T-helper 9 cell (primary cell): ENCODE measurements at places on chromosomes 7 and 10.

DNA sequence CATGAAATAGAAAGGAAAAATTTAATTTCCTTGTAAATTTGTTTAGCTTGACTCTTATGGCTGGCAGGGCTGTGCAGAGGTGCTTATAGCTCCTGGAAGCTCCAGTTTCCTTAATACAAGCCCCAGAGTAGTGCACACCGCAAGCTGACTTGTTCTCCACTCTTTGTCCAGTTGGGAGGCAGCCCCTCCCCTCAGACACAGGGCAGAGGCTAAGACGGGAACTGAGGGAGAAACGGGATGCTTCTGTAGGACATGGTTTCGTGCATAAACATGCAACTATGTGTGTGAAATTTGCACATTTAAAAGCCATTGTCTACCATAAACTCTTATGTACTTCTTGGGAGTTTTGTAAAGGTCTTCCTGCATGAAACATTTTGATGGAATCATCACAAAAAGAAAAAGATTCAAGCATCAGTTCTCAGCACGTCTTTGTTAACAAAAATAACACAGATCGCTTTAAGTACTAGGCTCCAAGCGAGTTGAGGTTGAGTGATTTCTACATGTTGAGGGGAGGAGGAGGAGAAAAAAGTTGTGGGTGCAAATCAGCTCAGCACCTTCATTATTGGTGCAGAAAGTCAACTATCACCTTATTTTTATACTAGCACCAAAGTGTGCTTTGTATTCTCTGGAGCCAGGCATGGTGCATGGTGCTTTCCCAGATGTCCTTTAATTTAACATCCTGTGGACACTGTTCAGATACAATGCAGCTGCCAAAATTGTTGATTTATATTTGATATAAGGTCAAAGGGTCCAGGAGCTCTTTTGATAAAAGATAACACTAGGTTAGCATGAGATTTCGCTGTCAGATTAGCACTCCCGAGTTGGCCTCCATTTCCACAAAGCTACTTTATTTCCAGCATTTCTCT is 124.5 kb downstream of the CHN2 start:
- no peak for DNase-seq

DNA sequence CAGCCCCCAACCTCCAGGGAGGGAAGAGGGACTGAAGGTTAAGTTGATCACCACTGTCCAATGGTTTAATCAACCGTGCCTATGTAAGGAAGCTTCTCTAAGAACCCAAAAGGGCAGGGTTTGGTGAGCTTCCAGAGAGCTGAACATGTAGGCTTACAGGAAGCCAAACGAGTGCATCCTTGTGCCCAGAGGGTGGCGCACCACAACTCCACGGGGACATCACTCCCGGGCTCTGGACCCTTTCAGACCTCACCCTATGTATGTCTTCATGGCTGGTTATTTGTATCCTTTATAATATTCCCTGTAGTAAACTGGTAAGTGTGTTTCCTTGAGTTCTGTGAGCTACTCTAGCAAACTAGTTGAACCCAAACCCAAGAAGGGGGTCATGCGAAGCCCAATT is 11.5 kb upstream of the NFKB2 start:
- no peak for DNase-seq

DNA sequence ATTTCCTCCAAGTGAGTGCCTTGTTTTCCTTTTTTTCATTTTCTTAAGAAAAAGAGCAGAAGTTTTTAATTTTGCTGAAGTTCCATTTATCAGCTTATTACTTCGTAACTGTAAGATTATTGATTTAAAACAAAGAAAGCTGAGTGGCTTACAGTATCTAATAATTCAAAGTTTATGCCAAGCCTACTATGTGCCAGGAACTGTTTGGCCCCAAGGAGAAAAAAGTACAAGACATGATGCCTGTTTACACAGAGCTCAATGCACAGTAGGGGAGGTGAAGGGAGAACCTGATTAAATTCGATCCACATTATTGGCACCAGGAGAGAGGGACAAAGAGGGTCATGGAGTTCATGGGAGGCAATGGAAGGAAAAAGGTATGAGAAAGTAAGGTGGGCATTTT is 419.3 kb upstream of the ZMIZ1 start:
- no peak for DNase-seq

DNA sequence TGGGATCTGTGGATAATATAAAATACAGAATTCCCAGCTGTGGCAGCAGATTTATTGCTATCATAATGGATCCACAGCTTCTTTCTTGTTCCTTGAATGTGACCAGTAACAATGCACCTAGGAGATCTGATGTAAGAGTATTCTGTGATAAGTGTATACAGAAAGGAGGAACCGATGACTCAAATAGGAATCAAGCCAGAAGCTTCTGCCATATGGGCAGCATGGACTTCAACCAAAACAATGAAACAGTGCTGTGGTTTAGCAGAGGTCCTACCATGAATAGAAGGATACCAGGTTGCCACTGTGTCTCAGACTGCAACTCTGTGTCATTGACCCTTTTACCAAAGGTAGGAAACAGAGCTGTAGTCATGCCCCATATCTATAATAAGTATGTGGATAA is 81.8 kb downstream of the PTPRZ1 start:
- no peak for DNase-seq

DNA sequence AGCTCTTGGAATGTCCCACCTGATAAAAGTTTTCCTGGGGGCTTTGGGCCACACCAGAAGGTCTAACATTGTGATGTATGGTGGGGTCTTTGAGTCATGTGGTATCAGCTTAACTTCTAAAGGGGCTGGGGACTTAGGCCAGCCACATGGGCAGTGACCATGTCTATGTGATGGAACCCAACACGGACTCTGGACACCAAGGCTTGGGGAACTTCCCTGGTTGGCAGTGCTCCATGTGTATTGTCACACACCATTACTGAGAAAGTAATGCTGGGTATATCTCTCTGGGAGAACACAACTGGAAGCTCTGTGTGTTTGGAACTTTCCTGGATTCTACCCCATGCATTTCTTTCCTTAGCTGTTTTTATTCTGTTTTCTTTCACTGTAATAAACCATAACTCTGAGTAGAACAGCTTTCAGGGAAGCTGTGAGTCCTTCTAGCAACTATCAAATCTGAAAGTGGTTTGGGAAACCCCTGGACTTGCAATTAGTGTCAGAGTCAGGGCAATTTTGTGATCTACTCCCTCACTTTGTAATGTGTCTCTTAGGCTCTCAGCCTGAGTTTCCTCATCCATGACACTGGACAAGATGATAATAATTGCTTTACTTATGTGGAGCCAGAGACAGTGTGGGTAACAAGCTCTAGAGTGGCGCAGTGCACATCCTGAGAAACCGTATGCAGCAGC is 28.4 kb upstream of the AGK start:
- DNase-seq, result no peak

DNA sequence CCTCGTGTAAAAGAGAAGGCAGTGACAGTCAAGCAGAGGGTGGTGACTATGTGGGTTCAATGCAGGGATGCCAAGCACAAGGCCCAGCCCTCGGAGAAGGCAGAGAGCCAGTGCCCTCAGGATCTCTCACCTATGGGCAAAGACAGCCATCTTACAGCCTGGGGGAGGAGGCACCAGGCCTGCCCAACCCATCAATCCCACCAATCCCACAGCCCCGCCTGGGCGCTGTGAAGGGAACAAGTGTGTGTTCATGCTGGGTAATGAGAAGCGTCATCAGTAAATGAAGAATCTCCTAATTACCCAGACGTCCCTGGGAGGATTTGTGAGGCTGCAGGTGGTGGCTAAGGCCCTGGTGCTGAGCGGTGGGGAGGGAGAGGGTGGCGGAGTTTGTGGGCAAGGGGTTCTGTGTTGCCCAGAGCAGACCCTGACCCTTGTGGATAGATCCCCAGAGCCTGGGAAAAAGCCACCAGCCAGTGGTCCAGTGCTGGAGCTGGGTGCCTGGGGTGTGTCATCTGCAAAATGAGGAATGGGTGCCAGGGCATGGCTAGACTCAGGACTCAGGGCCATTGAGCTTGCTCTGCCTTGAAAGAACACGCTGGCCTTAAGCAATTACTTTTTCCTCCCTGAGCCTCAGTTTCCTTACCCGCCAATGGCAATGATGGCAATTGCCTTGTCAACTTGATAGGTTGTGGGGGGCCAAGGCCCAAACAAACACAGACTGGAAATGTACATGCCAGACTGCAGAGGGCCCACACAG is 128.1 kb upstream of the UNC5B start:
- DNase-seq, result no peak

- no peak for DNase-seq
Observed at GRCh38 chr7:99355098-99355497, 19.4 kb upstream of the ARPC1B start.

- DNase-seq, result no peak
Observed at GRCh38 chr10:66252986-66253385, 672.9 kb upstream of the LRRTM3 start.

- no peak for DNase-seq
Observed at GRCh38 chr7:11750191-11750590, 81.8 kb downstream of the THSD7A start.

- no peak for DNase-seq
Observed at GRCh38 chr7:8481752-8482446, 48.5 kb downstream of the NXPH1 start.

GRCh38 chr7:132690174-132690573 is 113.9 kb upstream of the PLXNA4 start:
- no peak for DNase-seq

- no peak for DNase-seq
Observed at GRCh38 chr7:110987127-110987693, 103.7 kb upstream of the LRRN3 start.

DNA sequence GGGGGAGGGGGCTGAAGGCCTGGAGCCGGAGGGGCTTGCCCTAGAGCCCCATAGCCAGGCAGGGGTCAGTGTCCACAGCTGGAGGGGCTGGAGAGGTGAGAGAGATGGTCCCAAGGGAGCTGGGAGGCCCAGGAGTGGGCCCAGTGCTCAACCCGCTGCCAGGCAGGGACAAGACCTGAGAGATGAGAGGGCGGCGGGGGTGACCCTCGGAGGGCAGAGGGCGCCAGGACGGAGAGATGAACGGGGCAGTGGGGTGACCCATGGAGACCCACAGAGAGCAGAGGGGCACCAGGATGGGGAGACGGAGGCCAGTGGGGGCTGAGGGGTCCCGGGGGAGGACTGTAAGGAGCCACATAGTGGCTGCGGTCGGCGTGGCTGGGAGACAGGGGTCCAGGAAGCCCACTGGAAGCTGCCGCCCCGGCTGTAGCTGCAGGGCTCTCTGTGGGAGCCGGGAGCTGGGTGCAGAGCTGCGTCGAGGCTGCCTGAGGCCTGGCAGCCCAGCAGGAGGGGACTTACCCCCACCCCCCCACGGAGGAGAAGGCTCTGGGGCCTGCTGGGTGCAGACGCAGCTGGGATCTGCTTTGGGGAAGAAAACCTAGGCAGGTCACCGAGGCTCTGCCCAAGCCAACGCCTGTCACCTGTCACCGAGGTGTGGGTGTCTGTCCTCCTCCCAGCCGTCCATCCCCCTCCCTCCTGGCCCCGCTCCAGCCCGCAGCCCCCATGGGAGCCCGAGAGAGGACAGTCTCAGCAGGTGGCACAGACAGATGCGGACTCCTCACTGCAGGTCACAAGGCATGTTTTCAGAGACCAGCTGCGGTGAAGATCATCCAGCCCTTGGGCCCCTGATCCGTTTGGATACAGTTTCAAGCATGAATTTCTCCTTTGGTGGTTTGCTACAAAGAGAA is 25.1 kb downstream of the PWWP2B start:
- no peak for DNase-seq

DNA sequence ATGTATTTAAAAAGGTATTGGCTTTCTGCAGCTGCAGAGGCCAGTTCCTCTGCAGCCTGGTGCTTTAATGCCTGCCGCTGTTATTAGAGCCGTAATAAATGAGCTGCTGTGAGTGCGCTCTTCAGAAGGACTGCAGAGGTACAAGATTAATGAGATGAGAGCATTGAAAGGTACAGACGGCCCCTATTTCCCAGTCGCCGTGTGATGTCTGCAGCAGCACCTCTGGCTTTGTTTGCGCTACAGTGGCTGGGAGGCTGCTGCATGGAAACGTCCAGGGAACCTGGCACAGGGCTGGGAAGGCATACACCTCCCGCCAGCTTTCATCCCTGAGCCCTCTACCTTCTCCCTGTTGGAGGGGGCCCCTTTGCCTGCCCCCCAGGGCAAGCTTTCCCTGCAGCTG is 383.8 kb upstream of the ZMIZ1 start:
- DNase-seq, result no peak

- no peak for DNase-seq
Observed at GRCh38 chr7:19815546-19815945, 42.1 kb upstream of the TMEM196 start.

GRCh38 chr7:12635830-12636229 is 51.6 kb upstream of the ARL4A start:
- no peak for DNase-seq

DNA sequence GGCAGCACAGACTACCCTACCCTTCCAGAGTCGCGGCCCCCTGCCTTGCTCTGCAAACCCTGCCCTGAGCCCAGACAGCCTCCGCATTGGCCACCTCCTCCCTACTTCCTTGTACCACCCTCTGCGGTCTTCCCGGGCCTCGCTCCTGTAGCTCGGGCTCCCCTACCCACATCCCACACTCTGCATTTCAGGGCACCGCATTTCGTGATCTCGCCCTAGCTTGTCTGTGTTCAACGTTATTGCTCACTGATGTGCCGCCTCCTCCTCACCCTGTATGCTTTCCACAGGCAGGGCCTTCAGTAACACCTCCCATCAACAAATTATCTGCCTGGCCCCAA is 6.6 kb downstream of the PDIA4 start:
- DNase-seq, result no peak

DNA sequence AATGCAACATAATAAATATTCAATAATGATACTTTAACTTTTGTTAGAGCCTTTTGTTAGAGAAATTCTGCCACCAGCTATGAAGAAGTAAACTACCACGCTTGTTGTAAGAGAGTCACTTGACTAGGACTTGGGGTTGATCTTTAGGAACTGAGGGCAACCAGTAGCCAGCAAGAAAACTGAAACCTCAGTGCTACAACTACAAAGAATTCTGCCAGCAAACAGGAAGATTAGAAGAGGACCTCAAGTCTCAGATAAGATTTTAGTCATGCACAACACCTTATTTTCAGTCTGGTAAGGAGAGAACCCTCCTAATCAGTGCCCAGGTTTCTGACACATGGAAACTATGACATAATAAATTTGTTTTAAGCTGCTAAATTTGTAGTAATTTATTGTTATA is 498.3 kb upstream of the STEAP1 start:
- DNase-seq, result no peak

- peak; percentile 23 for DNase-seq
Observed at GRCh38 chr7:151631570-151631952, 111.9 kb upstream of the RHEB start.

GRCh38 chr7:48025624-48026023 is 3.3 kb downstream of the SUN3 start:
- DNase-seq, result no peak

GRCh38 chr7:146126767-146127509 is 10.3 kb downstream of the CNTNAP2 start:
- DNase-seq, result no peak

DNA sequence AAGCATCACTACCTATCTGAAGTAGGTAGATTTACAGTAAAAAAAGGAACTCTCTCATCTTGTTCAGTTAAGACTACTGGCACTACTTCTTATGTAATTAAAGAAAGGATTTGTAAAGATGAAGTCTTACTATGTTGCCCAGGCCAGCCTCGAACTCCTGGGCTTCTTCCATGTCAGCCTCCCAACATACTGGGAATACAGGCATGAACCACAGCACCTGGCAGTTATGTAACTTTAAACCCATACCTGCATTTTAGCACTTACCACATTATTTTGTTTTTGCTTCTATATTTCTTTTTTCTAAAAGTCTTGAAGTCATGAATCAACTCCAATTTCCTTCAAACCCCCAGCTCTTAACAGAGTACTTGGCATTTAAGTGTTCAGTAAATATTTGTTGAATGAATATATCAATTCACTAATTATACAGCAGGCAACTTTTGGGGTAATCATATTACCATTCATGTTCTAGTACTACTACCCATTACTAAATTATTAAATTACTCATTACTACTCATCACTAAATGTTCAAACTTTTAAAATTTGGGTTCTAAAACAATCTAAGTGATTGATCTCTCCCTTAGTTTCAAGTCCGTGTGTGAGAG is 31.6 kb upstream of the CCDC71L start:
- no peak for DNase-seq
